ENCODE measurements at places on chromosomes 3 and 15.

DNA sequence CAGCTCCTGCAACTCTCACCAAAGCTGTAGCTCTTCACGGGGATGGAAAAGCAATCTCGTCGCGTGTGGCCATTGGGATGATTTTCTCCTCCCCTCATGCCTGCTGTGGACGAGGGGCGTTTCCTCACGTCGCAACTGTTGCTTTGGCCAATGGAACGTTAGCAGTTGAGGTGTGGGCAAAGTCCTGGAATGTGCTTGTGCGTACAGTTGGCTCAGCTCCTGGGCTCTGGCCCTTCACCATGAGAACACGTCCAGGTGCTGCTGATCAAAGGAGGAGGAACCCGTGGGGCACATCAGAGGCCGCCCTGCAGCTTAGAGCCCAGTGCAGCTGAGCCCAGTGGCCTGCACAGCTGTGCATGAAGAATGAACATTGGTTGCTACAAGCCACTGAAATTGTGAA, 186.1 kb downstream of the TJP1 start:
- no peak for DNase-seq

DNA sequence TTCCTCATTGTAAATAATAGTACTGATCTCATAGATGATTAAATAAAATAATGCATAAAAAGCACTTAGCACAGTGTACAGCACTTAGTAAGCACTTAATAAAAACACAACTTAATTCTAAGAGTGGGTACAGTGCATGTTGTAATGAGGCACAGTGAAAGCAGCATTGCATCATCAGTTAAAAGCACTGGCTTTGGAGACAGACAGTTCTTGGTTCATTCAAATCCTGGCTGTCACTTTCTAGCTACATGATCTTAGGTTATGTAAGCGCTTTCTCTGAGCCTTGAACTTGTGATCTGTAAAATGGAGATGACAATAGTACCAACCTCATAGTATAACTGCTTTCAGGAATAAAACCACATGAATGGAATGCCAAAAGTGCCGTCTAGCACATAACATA, 151.5 kb downstream of the DPH6 start:
- no peak for DNase-seq

DNA sequence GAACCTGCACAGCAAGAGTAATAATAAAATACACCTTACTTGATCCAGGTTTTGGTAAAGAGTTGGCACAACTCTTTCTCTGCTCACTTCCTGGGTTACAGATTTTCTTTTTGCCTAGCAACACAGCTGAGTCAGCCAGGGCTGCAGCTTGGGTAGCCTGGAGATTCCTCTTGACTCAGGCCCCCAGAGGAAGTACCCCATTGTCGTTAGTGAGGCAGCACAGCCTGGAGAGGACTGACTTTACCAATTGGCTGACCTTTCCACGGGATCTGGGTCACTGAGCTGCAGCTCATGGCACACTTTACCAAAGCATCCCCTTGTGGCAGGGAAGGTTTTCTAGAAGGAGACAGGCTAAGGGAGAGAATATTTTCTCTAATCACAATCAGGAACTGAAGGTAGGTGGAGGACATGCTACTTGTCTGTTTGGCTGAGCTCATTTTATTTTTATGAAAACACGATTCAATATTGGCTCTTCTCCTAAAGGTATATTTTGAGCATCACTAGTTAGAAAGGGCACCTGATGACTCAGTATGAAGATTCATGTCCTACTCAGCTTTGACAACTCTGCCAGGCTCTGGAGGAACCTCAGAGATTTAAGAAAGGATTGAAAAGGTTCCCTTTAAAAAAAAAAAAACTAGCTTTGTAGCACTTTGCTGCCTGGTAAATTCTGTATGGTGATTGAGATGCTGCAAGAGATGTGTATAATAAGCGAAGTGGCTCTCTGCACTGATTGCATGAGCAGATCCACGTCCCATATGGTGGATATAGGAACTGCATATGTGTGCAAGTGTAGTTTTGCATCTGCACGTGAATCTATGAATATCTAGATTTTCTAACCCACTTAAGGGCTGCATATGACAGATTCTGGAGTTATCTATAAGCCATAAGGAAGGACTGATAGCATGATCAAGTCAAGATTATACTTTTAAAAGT, 124.8 kb downstream of the CHDH start:
- DNase-seq = no peak

DNA sequence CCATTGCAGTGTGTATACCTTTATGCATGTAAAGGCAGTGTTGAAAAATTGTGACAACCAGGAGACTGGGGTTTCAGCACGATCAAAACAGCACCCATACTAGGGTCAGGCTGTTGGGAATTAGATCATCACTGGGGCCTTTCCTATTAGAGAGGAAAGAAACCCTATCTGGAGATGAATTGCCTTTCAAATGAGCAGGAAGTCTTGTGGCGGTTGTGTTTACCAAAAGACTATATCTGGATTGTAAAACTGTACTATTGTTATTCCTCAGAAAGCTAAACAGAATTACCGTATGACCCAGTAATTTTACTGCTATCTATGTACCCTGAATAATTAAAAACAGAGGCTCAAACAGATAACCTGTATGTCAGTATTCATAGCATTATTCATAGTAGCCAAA, 10.1 kb downstream of the UBE2E1 start:
- DNase-seq = no peak

DNA sequence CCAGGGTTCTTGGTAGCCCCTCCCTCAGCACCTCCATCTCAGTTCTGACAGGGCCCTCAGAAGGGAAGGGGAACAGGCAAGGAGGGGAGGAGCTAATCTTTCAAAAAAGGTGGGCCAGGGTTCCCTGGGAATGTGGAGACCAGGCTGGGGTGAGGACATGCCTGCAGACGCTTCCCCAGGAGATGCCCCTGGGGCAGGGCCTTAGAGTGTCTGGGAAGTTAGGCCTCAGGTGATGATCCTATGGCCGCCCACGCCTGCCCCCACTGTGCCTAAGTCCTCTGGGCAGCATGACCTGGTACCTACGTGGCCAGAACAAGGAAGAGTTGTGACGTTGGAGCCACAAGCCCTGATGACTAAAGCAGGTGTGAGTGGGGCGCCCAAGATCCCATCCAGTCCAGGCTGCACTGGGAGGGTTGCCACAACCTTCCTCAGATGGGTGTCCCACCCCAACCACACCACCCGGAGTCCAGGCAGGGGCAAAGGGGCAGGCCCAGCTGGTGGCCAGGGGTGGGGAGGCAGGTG, 3.9 kb upstream of the SEMA3B start:
- DNase-seq = no peak

- peak; percentile 90 for DNase-seq
Observed at GRCh38 chr15:78641102-78641748, at the start of gene CHRNB4. CHRNB4 (minus strand) TSS chr15:78641210; CDS start chr15:78641133, 77 bp downstream.

DNA sequence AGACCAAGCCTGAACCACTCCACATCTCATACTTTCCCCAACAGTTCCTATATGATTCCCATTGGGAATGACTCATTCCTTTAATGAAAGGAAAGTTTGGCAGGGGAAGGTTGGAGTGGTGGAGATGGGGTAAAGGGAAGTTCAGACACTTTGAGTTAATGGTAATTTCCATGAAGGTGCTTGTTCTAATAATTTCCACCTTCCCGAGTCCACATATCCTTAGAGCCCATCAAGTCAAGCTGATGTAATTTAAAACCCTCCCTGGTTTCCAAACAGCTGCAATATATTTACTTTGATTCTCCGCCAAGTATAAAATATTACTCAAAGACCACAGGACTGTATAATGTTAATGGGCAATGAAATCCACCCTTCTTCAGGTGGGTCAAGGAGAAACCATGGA, 95.0 kb upstream of the GALNT15 start:
- DNase-seq = no peak

- DNase-seq = no peak
Observed at GRCh38 chr15:38531509-38531908, 33.1 kb downstream of the RASGRP1 start.

DNA sequence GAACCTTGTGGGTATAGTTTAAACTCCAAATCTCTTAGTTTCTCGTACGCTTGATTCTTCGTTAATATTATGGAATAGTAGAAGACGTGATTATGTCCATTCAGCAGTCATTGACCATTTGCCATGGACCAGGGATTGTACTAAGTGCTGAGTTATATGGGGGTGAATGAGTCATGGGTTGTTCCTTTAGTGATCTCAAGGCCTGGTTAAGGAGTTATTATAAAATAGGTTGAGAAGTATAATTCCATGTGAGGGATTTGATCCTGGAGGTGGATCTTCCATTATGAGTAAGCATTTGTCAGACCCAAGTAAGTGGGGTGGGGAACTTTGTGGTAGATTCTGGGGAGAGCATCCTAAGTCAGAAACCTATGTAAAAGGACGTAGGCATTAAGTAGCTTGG, 15.4 kb downstream of the NR2C2 start:
- no peak for DNase-seq

- no peak for DNase-seq
Observed at GRCh38 chr3:187878772-187879518, 133.7 kb upstream of the BCL6 start.

DNA sequence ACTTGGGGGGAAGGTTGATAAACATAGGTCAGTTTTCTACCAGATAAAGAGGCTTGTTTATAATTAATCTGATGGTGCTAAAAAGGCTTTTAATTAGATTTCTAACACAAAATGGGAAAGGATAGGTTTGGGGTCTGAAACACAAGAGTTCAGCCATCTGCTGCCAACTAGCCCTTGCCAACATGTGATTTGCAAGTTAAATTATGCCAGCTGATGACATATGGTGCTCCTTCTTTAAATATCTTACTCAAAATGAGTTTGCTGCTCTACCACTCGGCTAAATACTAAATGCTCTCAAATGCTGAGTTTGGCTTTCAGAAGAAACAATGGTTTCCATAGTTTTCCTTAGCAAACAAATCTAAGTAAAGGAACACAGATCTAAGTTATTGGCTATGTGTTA, 557.8 kb upstream of the CCDC54 start:
- no peak for DNase-seq

DNA sequence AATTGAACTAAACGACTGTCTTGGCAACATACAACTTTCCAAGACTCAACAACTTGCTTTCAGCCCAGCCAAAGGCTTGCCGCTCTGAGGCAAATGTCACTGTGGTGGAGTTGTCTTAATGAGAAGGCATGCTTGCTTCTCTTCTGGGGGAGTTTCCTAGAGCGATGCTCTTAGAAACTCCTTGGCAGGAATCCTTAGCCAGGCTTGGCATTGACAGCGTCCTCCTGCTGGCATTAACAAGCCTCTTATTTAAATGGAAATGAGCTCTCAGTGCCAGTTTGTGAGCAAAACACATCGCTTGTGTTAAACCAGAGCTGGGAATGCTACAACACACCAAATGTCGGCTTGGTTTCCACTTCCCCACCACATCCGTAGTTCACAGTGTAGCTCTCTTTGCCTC, 265.5 kb upstream of the TPRG1 start:
- no peak for DNase-seq

DNA sequence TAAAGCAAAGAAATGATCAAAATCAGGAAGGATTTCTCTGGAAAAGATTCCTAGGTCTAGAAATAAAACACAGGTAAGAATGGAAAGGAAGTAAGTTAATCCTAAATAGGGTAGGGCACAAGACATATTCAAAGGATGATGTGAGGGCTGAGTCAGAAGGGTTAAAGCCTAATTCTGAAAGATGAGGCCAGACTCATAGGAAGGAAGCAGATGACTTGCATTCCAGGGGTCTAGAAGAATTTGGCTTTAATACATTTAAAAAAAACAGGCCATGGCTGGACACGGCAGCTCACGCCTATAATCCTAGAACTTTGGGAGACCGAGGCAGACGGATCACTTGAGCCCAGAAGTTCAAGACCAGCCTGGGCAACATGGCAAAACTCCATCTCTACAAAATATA, 3.2 kb downstream of the SSR3 start:
- DNase-seq = no peak

- DNase-seq = no peak
Observed at GRCh38 chr15:55256281-55257011, 33.2 kb downstream of the RAB27A start.

DNA sequence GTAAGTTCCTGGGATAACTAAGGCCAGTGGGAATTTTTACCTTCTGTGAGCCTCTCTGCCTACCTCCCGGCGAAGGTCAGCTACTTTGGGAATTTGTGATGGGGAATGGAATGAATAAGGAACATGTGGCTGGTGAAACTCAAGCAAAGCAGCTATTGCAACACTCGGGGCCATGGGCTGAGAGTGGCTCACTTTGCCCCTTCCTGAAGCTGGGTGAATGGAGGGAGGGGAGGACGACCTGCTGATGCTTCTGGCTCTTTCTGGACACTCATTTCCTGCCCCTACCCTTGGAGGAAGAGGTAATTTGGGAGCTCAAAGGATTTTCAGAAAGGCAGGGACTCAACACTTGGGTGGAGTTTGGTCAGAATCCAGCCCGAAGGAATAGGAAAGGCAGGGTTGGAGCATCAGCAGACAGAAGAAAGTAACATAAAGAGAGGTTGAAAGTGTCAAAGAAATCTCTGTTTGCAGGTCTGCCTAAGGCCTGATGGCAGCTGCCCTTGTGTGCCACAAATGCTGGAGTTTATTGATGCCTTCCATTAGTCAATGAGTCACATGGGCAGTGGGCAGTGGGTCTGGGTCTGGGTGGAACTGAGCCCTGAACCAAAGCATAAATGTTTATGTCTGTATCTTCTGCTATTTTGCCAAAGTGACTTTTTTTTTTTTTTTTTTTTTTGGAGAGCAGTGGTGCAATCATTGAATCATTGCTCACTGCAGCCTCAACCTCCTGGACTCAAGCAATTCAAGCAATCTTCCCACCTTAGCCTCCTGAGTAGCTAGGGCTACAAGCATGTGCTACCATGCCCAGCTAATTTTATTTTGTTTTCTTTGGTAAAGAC, 12.4 kb downstream of the LAMP3 start:
- DNase-seq = no peak

DNA sequence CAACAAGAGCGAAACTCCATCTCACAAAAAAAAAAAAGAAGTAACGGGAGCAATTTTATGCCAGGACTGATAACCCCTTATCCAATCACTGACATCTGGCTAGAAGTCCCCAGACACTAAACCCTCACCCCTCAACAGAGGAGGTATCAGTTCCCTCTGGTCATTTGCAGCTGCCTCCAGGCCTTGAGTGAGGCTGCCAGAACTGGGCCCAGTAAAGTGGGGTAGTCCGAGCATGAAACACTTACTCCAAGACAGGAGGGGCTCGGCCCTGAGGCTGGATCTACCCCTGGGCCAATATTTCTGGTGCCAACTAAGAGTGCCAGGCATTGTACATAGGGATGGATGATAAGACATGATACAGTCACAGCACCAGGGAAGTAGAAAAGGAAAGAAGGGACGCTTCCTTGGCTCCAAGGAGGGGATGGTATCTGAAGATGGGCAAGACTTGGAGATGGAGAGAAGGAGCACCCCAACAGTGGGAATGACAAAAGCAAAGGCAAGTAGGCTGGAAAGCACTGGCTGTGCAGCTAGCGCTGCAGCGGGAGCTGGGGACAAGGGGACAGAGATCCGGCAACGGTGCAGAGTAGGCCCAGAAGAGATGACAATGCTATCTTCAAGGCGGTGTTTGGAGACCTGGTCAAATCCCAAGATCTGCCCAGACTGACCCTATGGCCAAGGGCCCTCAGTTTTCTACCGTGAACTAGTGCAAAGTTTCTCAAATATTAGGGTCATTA, 2.2 kb downstream of the XXYLT1 start:
- DNase-seq = no peak

DNA sequence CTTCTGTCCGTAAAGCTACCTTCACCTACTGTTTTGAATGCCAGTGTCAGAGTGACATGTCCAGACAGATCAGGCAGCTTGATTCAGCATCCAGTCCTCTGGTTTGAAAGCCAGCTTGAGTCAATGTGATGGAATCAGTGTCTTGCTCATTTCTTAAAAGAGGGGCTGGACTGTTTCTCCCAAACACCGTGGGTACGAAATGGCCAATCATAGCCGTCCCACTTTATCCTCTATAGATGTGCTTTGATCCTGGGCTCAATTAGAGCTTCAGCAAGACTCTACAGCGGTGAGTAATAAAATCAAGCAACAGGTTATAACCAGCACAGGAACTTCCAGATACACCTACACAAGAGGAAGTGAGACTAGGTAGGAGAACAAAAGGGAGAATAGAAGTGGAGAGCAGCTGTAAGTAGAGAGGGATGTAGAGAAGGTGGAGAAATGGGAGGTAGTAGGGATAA, 17.0 kb upstream of the OR5K1 start:
- no peak for DNase-seq
